ENCODE measurements at places on chromosomes 5 and 9.

- no peak for DNase-seq
These were observed 76.5 kb downstream of the ARHGEF28 start for GRCh38 chr5:73702534-73702933.

DNA sequence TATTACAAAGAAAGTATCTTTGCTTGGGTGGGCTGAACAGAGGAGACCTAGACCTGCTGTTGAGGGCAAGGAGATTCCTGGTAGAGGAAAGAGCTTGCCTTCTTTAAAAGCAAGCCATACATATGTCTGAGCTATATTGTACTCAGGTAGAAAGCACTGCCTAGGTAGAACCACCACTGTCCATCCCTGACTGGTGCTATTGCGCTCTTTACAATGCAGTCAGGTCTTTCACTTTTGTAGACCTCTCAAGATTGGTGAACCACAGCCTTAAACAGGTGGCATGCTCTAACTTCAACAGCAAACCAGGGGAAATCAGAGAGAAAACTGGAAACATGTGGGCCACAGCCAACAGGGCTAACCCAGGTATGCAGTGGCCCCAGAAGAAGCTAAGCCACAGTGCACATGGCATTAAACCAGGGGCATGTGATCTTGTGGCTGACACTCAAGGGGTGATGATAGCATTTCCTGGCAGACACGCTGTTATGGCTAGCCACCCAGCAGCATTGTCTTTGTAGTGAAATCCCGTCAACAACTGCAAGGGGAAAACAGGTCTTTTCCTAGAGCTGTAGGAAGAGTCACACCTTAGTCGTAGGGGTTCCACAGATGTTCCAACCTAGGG lies 253.9 kb upstream of the PCSK5 start:
- no peak for DNase-seq

DNA sequence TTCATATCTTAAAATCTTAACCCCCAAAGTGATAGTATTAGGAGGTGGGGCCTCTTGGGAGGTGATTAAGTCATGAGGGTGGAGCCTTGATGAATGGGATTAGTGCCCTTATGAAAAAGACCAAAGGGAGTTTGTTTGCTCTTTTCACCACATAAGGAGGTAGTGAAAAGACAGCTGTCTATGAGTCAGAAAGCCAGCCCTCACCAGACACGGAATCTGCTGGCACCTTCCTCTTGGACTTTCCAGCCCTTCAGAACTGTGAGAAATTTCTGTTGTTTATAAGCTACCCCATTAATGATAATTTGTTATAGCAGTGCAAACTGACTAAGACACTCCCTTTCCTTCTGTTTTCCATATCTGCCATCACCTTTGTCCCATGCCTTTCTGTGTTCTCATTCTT lies 20.8 kb downstream of the IFNB1 start:
- DNase-seq, result no peak

DNA sequence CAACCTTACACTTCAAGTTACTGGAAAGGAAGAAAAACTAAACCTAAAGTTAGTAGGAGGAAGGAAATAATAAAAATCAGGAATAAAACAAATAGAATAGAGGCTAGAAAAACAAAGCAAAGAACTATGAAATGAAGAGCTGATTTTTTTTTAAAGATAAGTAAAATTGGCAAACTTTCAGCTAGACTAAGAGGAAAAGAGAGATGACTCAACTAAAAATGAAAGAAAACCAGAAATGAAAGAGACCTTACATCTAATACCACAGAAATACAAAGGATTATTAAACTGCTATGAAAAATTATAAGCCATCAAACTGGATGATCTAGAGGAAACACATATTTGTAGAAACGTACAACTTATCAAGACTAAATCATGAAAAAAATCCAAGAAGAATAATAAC lies 60.0 kb downstream of the PRRC1 start:
- DNase-seq, result no peak

DNA sequence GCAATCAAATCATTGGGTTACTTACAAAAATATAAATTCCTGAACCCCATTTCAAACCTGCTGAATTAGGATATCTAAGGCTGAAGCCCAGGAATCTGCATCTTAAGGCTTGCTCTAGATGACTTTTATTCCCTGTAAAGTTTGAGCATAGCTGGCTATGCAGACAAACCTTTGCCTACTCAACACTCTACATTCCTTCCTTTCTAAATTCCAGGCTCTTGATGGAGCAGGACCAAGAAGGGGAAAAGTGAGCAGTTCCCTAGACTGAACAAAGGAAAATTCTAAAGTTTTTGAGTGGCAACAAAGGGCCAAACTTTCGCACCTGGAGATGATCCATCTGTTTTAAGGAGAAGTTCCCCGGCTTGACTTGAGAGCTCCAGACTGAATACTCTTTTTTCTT lies 9.8 kb upstream of the ADRA1B start:
- DNase-seq, result no peak
